ENCODE measurements at places on chromosomes 1 and 21.

- no peak for DNase-seq
Observed at GRCh38 chr1:53249706-53250105, 11.4 kb upstream of the MAGOH start.

DNA sequence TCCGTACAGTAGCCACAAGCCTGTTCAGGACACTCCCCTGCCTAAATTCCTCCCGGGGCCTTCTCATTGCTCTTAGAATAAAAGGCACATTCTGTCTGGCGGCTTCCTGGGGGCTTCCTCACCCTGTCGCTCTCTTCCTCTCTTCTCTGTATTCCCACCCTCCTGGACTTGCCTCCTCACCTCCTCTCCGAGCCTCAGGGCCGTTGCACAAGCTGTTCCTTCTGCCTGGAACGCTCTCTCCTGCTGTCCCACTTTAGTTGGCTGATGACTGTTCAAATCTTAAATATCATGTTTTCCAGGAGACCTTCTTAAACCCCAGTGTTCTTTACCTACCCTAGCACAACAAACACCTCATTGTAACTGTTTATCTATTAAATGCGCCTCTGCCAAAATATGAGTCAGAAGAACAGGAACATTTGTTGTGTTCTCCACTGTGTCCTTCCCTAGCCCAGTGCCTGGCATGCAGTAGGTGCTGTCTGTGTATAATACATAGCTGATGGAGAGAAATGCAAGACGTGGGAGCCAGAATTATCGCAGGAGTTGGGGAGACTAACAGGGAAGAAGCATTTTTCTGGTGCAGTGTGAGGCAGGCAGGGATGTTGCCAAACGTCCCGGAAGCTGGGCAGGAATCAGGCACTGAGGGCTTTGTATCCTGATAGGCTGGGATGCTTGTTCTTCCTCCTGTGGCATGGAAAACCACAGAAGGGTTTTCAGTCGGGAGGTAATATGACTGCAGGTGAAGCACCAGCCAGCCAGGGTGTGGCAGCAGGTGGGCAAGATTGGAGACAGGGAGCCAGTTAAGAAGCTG, 24.1 kb upstream of the THRAP3 start:
- no peak for DNase-seq

- DNase-seq: peak; percentile 36
Observed at GRCh38 chr1:151839457-151840403, at the start of gene C2CD4D. TSS of gene C2CD4D (minus strand) at chr1:151839820. CDS start at chr1:151838989, 831 bp downstream.

DNA sequence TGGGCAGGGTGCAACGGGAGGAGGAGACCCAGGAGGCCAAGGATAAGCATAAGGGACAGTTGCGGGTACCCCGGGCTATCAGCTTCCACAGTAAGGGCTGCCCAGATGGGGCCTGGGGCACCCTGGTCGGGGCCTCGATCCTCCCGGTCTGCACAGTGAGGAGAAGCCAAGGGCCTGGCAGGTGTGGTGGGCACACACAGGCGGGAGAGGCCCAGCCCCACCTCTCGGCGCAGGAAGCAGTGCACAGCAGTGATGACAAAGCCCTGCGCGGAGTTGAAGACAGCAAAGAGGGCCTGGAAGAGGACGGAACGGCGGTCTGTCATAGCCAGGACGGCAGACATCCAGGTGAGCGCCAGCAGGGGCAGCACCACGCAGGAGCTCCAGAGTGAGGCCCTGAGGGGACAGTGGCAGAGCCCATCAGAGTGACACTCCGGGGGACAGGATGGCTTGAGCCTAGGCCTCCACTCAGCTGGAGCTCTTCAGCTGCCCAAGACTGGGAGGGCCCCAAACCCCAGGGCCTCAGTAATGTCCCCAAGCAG, 29.0 kb upstream of the COL16A1 start:
- DNase-seq: no peak

GRCh38 chr21:42578761-42579415, 65.2 kb downstream of the SLC37A1 start:
- DNase-seq: no peak

GRCh38 chr1:192986110-192986747, 72.9 kb downstream of the UCHL5 start:
- no peak for DNase-seq

Measured in stimulated activated CD4-positive, alpha-beta T cell treated with anti-CD3 and anti-CD28 coated beads, Interleukin-1b, Interleukin-23, amount 100 ng/mL, for 1 hour (primary cell).